ENCODE measurements at places on chromosomes 1 and 21. TPM values are rescaled to one million over a fixed set of nuclear protein-coding genes. Genes with fewer than 3 reads are reported as not detected.

DNA sequence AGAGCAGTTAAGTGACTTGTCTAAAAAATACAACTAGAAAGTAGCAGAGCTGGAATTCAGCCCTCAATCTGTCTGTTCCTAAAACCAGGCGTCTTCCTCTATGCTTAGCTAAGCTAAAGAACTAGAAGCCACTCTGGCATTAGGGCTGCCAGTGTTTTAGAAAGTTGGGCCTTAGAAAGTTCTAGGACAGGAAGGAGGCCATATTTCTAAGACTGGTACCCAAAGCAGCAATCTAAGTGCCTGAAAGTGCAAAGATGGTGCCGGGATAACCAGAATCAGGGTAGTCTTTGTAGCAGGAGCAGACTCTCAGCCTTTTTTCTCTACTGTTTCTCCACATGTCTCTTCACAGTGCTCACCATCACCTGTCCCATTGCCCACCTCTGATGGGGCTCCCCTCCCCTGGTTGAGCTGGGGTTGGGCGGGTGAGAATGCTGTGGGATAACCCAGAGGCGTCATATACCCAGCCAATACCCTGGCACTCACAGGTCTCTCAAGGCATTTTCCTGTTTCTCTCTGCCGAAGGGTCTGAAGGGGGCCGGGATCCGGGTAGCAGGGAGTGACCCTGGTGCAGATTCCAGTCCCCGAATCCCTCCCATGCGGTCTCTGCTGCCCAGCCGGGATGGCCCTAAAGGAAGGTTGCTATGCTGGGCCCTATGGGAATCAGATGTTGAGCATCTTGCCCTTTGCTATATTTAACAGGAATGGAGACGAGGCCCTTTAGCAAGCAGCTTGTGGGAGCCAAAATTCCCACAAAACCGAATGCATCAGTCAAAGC is 1.1 kb upstream of the RCSD1 start:
- peaks cover 25% of the 10 kb centered on the region for H3K4me1 ChIP-seq
- no peaks in the 10 kb centered on the region for H3K36me3 ChIP-seq
- DNase-seq = peak; percentile 43
- peaks cover 50% of the 10 kb centered on the region for H3K27me3 ChIP-seq

Gene PLA2G2D
- not detected for total RNA-seq

GRCh38 chr1:26318338-26319064 is 743 bp downstream of the CD52 start:
- H3K4me3 ChIP-seq = no peak overlapping the region
- no peaks in the 10 kb centered on the region for H3K36me3 ChIP-seq
- H3K4me1 ChIP-seq = peaks cover 29% of the 10 kb centered on the region
- peak overlapping the region; percentile 74 for H3K27ac ChIP-seq

DNA sequence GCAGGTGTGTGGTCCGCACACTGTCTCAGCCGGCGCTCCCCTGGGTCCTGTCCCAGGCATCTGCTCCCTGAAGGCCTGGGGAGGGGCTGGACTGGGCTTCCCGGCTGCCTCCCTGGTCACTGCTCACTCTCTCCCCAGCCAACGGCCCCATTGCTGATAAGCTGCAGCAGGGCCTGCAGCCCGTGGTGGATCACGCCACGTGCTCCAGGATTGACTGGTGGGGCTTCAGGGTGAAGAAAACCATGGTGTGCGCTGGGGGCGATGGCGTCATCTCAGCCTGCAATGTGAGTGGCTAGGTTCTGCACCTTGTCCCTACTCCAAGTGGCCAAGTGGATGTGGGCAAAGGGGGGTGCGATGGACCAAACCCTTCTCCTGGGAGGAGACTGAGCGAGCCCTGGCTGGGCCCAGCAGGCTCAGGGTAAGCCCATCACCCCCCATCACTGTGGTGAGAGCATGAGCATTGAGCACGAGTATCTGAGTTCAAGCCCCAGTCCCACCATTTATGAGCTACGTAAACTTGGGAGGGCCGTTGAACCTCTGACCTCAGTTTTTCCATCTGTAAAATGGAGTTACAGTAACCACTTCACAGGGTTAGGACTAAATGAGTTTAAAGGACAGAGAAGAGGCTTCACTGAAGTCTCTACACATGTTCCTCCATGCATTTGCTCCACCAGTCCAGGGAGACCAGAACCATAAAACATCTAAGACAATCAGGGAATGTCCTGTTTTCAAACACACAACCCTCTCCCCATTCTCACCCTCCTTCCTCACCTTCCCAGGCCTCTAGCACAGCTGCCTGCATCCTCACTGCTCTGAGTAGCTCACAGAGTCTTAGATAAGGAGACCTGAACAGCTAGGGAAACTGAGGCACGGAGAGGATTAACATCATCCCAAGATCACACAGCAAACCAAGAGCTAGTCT is 6.5 kb downstream of the CTRC start:
- no peak overlapping the region for H3K27ac ChIP-seq
- H3K4me3 ChIP-seq = no peak overlapping the region
- no peaks in the 10 kb centered on the region for H3K27me3 ChIP-seq
- H3K4me1 ChIP-seq = no peaks in the 10 kb centered on the region
- no peak for DNase-seq

Gene CNR2
- not detected for total RNA-seq

DNA sequence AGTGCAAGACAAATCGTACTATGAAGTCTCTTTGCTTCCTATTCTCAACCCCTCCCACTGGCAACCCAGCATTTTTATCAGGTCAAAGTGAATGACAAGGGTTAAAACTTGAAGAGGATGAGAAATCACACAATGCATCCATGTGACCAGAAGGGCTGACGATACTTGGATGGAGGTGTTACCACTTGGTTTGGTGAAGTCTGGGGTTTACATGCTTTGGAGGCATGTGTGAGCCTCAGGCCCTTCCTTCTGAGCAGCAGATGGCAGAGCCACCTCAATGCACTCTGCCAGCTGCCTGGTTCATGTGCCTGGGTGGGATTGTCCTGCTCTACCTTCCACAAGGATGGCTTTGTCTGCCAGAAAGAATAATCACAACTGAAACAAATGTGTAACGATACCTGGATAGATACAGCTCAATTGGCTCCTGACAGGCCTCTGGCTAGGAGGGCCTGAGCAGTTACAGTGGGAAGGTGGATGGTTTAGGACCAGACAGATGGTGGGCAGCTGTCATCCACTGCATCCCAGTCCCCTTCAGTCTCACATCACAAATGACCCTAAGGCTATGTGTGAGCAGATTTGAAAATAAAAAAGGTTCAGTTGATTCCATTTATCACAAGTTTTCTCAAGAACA is 51.5 kb upstream of the CNIH3 start:
- no peak overlapping the region for H3K27ac ChIP-seq
- H3K4me3 ChIP-seq = no peak overlapping the region
- H3K27me3 ChIP-seq = no peaks in the 10 kb centered on the region
- no peaks in the 10 kb centered on the region for H3K36me3 ChIP-seq
- H3K4me1 ChIP-seq = no peaks in the 10 kb centered on the region

DNA sequence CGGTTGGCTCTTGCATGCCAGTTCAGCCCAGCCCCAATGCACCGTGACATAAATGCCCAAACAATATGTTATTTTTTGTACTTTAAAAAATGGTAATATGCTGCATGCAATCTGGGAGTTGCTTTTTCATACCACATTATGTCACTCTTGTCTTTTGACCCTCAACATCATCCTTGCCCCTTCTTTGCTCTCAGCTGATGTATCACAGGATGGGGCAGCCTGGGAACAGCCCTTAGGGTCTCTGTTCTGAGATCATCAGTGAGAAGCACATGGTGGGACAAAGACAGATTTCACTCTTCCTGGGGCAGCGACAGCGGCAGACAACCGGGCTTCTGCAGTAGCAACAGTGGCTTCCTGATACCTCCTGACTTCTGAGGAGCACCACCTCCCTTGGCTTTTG is 79.5 kb downstream of the SETD4 start:
- DNase-seq = no peak
- no peaks in the 10 kb centered on the region for H3K27me3 ChIP-seq
- H3K4me1 ChIP-seq = no peaks in the 10 kb centered on the region
- no peak overlapping the region for H3K4me3 ChIP-seq

Gene GPR25
- not detected for total RNA-seq

DNA sequence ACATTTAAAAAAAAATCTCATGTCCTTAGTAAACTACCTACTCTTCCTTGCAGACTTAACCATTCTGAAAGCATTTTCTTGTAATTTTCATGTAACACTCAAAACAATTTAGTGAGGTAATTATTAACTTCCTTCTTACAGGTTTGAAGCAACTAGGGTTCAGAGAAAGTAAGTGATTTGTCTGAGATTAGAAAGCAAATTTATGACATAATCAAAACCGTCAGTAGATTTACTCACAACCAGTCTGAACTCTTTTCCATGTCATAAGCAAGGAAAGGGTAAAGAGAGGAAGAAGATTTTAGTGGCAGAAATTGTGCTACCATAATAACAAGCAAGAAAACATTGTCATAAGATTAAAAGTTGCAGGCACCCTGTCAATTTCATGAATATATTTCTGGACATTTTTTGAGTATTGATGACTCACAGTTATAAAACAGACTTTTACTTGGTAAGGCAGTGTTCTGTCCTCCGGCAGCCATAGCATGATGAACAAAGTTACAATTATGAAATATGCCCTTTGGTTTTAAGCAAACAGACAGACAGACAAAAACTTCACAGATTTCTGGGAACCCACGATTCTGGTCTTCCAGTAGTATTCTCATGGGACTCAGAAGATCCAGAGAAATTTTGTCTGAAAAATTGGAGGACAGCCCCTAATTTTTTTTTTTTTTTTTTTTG is 707.2 kb downstream of the RWDD3 start:
- no peak for DNase-seq
- H3K27ac ChIP-seq = no peak overlapping the region
- no peaks in the 10 kb centered on the region for H3K36me3 ChIP-seq
- H3K4me3 ChIP-seq = no peak overlapping the region
- no peaks in the 10 kb centered on the region for H3K27me3 ChIP-seq

Gene RIPK4
- total RNA-seq = 9.2 TPM

GRCh38 chr1:246836209-246836966 is 95.4 kb downstream of the AHCTF1 start:
- no peaks in the 10 kb centered on the region for H3K4me1 ChIP-seq
- H3K4me3 ChIP-seq = no peak overlapping the region
- no peak for DNase-seq
- H3K27ac ChIP-seq = no peak overlapping the region

DNA sequence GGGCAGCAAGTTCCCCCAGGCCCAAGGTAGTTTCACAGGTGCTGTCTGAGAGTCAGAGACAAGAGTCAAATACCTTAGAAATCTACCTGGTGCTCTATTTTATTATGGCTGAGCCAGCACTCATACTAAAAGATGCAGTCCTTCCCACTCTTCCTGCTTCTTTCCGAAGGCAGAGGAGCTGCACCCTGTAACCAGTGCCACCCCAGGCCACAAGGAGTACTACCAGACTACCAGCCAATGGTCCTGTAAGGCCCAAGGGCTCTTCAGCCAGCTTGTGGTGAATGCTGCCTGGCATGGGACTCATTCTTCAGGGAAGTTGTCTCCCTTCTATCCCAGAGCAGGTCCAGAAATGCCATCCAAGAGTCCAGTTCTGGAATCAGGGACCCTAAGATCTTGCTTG is 203.8 kb upstream of the DUSP10 start:
- H3K36me3 ChIP-seq = no peaks in the 10 kb centered on the region
- no peaks in the 10 kb centered on the region for H3K27me3 ChIP-seq
- H3K27ac ChIP-seq = no peak overlapping the region
- H3K4me3 ChIP-seq = no peak overlapping the region
- H3K4me1 ChIP-seq = no peaks in the 10 kb centered on the region
- no peak for DNase-seq

DNA sequence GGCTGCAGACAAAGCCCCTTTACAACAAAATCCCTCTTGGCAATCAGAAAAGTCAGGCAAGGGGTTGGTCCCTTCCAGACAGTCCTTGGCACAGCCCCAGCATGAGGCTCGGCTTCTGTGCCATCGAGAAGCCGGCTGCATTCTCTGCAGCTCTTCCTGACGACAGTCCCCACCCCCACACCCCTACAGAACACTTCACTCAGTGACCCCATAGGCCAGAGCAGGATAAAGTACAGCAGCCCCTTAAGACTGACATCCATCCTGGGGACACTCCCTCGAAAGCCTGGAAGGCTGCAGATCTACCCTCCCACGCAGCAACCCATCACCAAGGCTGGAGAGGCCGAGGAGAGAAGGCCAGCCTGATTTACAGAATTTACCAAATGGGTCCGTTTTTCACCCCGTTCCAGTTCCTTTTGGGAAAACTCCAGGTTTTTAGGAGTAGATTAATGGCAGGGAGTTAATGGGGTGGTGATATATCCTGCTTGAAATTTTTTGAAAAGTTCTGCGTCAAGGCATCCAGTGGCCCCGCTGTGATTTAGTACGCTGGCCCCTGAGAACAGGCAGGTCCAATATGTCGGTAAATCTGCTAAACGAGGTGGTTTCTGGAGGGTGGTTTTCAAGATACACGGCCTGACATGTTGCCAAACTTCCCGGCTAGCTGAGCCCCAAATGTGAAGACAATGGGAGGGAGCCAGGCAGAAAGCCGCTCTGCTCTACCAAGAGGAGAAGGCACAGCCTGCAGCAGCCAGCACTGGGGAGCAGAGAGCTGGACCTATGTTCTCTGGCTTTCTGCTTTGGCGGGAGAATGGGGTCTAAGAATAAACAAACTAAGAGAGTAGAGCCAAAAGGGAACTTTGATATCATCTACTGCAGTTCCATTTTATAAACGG is 81.7 kb downstream of the SSBP3 start:
- H3K4me3 ChIP-seq = no peak overlapping the region
- no peaks in the 10 kb centered on the region for H3K27me3 ChIP-seq
- no peaks in the 10 kb centered on the region for H3K36me3 ChIP-seq
- DNase-seq = peak; percentile 42

Gene SLFNL1
- 0.14 TPM for total RNA-seq

Measured in GM23338 (cell line).